ENCODE measurements at places on chromosomes 5 and 9.

DNA sequence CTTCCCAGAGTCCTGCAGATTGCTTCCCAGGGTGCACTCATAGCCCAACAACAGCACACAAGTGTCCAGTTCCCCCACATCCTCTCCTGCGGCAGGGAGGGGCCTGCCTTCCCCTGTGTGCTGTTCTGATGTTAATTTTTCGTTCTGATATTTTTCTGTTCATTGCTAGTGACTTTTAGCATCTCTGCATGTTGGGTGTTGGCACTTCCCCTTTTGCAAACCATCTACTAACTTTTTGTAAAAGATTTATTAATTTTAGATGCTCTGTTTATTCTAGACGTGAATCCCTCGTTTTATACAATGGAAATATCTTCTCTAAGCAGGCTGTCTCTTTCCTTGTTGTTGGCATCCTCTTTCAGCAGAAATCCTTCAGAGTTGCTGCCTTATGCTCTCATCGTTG, 97.3 kb upstream of the DAP start:
- DNase-seq = no peak

GRCh38 chr5:126419102-126419501, 4.1 kb upstream of the GRAMD2B start:
- DNase-seq = no peak

DNA sequence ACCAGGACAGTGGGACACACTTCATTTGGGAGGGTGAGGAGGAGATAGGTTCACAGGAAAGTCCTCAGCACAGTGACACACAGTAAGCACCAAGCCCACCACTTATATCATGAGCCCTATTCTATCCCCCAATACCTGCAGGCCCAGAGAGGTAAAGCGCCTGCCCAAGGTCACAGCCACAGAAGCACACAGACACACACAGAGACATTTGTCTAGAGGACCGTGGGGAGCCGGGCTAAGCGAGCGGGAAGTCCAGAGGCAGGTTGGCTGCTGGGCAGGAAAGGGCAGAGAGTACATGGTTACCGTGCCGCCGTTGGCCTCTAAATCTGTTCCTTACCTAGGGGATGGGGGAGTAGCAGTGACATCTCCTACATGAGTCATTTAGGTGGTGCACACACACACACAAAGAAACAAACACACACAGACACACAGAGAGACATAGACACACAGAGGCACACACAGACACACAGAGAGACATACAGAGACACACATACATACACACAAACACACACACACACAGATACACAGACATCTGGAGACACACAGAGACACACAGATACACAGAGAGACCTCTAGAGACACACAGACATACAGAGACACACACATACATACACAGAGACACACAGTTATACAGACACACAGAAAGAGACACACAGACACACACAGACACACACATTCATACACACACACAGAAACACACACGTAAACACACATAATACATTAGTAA, 15.9 kb upstream of the DUSP1 start:
- DNase-seq = no peak

DNA sequence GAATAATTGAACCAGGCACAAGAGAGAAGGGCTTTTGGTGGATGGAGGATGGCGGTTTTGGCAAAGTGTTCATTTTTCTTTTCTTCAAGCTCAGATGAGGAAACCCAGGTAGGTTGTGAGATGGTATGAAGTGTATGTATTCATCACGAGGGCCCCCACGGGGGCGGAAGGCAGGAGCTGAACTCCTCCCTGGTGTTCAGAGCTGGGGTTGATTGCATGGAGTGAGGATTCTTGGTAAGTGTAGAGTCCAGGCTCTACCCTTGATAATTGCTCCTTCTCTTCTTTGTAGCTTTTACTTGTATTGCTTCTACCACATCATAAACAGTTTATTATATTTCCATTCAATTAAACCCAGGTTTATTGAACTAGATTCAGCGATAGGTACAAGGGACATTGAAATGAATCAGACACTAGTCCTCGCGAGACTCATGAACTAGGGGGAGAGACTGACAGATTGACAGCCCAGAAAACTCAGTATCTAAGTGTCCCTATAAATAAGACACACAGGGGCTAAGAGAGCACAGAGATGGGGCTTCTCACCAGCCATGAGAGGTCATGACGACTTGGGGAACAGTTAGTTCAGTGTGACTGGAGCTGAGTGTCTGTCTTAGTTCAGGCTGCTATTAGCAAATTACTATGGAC, 116.7 kb upstream of the KLF4 start:
- no peak for DNase-seq

- no peak for DNase-seq
Measured at GRCh38 chr9:107983181-107983603, 493.6 kb upstream of the KLF4 start.

DNA sequence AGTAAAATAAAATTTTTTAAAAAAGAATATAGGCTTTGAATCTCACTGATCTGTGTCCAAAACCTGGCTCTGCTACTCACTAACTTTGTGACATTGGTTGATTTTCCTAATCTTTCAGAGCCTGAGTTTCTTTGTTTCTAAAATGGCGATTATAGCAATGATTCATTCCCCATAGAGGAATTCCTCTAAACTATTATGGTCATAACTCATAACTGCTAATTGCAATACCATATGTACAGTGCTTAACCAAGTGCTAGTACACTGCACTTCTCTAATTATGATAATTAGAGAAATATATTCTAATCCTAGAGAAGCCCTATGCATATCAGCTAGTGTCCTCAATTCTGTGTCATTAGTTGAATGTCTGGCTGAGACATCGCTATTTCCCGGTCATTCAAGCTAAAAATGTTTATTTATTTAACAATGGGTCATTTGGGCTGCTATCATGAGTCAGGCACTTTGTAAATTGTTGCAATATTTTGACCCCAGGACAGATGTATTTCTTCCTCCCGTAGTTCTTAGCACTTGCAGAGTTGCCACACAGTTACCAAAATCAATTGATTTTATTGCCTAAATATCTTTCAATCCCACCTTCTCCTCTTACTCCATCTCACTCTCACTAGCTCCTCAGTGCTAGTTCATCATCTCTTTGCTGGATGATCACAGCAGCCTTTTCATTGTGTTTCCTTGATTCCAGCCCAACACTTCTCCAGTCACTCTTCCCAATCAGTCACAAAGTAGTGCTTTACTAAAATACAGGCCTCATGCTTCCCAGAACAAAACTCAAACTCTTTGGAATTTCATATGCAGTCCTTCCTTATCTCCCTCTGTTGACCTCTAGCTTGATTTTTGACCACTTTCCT, 200.9 kb upstream of the PAPPA start:
- DNase-seq = no peak

DNA sequence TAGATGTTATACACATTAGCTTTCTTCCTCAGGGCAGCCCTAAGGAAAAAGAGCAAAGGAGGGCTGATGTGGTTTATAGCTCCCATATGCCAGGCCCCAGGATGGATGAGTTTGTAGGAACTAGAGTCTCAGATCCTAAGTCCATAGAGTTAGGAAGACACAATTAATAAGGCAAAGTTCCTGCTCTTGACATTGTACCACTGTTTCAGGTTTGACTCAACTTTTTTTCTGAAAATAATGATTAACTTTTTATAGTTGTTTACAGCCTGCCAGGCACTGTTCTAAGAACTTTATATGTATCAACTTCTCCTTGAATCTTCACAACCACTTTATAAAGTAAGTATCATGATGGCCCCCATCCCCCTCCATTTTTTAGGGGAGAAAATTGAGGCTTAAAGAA, 339.5 kb downstream of the PDE4D start:
- no peak for DNase-seq

DNA sequence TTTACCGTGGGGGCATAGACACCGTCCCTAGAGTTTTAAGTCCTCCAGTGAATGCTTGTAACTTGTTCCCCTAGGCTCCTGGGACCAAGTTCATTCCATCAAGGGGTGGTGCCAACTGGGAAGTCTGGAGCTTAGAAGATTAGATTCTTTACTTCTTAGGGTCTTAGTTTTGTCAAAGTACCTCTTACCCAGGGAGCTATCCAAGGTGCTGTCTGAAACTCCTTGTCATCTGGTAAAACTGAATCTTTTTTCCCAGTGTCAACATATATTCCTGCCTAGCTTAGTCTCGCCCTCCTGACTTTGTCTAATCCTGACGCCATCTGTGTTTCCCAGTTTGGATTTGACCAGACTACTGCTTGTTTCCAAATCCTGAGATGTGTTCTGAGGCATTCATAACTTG, 41.6 kb downstream of the MAMDC2 start:
- DNase-seq = no peak

DNA sequence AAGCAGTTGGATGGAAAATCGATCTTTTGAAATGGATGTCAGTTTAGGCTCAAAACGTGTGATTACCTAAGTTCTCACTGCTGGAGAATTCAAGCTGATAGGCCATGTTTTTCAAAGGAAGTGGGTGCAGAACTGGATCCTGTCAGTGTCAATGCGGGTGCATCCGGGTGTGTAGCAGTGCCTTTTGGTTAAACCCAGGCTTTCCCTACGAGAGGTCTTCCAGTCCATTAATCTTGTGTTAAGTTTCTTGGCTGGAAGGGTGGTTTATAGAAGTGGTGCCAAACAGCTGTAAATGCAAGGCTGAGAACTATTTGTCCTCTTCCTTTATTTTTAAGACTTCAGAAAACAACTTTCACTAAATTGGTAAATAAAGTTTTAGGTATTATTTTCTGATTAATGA, 71.9 kb downstream of the DAPK1 start:
- DNase-seq = no peak

- DNase-seq = no peak
Measured at GRCh38 chr9:88889386-88889785, 101.9 kb upstream of the S1PR3 start.
